Smooth muscle cell of bladder (primary cell): ENCODE measurements at places on chromosomes 2 and 18. TPM values are rescaled to one million over a fixed set of nuclear protein-coding genes. Genes with fewer than 3 reads are reported as not detected.

The PLA2R1 gene
- 7.5 and 10.0 TPM in 2 replicates for total RNA-seq

The IL36G gene
- not detected in 2 replicates for total RNA-seq

The CFAP221 gene
- not detected in 2 replicates for total RNA-seq

The POTEJ gene
- not detected in 2 replicates for total RNA-seq

The SKOR2 gene
- not detected in 2 replicates for total RNA-seq

The SPAST gene
- total RNA-seq = 20.1 and 22.6 TPM in 2 replicates

The DNAH6 gene
- 0.09 and 0.14 TPM in 2 replicates for total RNA-seq

The GCFC2 gene
- total RNA-seq = 7.5 and 10.1 TPM in 2 replicates

The TMEM247 gene
- total RNA-seq = not detected in 2 replicates

The PRKAG3 gene
- total RNA-seq = not detected in 2 replicates

The MYO3B gene
- total RNA-seq = 0.18 and 1.1 TPM in 2 replicates

The RPRM gene
- total RNA-seq = not detected in 2 replicates

The PSTPIP2 gene
- total RNA-seq = 5.5 and 5.7 TPM in 2 replicates

The KCNG2 gene
- 1.3 and 4.7 TPM in 2 replicates for total RNA-seq

The RAX gene
- not detected in 2 replicates for total RNA-seq

The BUB1 gene
- total RNA-seq = 4.3 and 4.8 TPM in 2 replicates

The NPPC gene
- 0.28 and 0.43 TPM in 2 replicates for total RNA-seq

The IL18RAP gene
- total RNA-seq = not detected in 2 replicates

The CDH20 gene
- total RNA-seq = under 0.01 and 0.18 TPM in 2 replicates

The C2orf72 gene
- total RNA-seq = under 0.01 and 0.83 TPM in 2 replicates

The DPYSL5 gene
- total RNA-seq = not detected in 2 replicates

The REG1A gene
- not detected in 2 replicates for total RNA-seq

The IL1RL1 gene
- total RNA-seq = 0.14 and 0.18 TPM in 2 replicates

The SEH1L gene
- 28.7 and 41.1 TPM in 2 replicates for total RNA-seq

The DTYMK gene
- total RNA-seq = 11.7 and 13.8 TPM in 2 replicates

The MROH2A gene
- under 0.01 and 0.14 TPM in 2 replicates for total RNA-seq

The CRACDL gene
- under 0.01 TPM in 1 of 2 replicates, not detected in the other for total RNA-seq

The SRD5A2 gene
- total RNA-seq = not detected in 2 replicates

The APCDD1 gene
- 0.09 and 1.1 TPM in 2 replicates for total RNA-seq

The AMER3 gene
- not detected in 2 replicates for total RNA-seq
